HS-27A (cell line): ENCODE measurements at places on chromosomes 1 and 21.
A peak's percentile ranks its signal among the peaks of the same experiment; 100 is the strongest.

DNA sequence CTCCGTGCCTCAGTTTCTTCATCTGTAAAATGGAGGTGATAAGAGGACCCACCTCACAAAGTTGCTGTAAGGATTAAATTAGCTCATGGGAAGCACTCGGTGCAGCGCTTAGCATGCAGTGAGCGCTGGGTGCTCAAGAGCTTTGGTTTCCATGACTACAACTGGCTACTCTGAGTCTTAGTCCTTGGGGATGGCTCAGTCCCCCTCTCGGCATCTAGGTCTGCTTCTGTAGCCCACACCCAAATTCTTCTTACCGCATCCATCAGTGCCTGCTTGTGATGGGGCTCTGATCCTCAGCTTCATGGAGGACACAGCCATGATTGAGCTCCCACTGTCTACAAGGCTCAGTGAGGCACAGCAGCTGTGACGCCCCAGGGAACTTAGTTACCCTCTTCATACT lies 159.0 kb downstream of the ACTL8 start:
- no peak for DNase-seq

GRCh38 chr1:147273409-147274336 lies 31.2 kb downstream of the CHD1L start:
- peak; percentile 51 for DNase-seq

DNA sequence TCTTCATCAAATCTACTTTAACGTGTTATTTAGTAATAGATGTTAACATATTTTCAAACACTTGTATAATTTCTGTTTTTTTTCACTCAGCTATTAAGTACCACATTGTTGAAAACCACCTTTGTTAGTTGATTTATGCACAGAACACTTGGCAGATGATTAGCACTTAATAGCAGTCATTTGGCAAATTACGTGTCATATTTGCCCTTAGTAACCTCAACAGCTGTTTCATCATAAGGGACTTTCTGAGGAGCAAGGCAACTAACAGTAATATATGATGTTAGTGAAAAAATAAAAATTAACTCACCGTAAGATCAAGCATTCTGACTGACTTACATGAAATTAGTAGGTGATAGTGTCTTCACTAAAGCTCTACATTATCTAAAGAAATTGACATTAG lies 186.4 kb downstream of the HMCN1 start:
- no peak for DNase-seq

GRCh38 chr21:45957981-45958600 lies 23.5 kb upstream of the COL6A1 start:
- DNase-seq = no peak

DNA sequence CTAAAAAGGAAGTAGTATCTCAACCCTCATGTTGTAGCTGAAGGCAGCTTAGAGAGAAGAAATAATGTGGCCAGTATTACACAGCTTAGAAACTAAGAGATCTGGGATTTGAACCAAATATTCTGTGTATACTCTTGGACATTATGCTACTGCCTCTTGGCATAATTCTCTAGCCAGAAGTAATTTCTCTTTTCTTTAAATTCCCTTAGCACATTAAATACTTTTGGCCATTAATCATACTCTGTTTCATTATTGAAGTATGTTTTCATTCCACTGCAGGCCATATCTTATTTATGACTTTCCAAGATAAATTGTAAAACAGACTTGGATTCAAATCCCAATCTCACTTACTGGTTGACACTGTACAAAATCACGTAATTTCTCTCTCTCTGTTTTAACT lies 181.3 kb upstream of the SPAG17 start:
- no peak for DNase-seq

GRCh38 chr1:152110860-152111514 lies 4.3 kb downstream of the TCHH start:
- DNase-seq = no peak

GRCh38 chr21:27362249-27362648 lies 395.4 kb upstream of the ADAMTS5 start:
- DNase-seq = no peak

DNA sequence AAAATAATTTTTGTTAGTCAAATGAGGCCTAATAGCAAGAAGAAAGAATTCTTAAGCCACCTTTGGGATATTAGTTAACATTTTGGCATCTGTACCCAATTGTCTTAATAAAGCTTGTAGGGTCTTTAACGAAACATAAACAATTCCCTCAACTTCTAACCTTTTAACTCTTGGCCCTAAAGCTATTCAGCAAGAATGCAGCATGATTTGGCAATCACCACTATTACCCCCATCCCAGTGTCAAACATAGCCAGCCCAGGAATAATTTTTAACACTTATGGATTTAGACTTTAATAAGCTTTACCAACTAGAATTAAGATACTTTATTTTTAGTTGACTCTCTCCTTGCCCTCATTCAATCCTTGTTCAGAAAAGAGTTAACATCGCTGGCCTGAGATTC lies 2.5 kb upstream of the SLC16A4 start:
- no peak for DNase-seq

- no peak for DNase-seq
Measured at GRCh38 chr1:21668232-21668950, 766 bp downstream of the RAP1GAP start.

DNA sequence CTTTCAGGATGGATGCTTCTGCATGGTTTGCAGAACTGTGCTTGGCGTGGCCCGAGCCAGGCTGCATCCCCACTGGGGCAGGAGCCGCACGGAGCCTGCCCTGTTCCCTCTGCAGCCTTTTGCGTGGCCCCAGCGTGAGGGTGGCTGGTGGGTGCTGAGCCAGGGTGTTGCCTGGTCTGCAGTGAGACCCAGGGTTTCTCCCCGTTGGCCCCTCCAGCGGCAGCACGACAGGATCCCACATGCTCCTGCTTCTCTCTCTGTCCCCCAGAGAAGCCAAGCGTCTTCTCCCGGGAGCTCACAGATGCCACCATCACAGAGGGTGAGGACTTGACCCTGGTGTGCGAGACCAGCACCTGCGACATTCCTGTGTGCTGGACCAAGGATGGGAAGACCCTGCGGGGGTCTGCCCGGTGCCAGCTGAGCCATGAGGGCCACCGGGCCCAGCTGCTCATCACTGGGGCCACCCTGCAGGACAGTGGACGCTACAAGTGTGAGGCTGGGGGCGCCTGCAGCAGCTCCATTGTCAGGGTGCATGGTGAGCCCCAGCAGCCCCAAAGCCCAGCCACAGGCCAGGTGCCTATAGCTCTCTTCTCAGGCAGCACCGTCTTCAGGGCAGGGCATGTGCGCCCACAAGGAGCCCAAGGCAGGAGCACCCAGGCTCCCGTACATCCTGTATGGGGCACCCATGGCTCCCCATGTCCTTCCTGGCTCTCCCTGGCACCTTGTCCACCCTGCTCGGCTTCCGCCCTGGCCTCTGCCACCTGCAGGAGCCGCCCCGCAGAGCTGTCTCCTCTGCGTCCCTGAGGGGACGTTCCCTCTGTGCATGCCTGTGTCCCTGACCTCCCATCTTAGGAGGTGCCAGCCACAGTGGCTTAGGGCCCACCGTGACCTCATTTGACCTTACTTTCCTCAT lies 78.9 kb downstream of the OBSCN start:
- DNase-seq = no peak

- DNase-seq = no peak
Measured at GRCh38 chr1:177859572-177859971, 110.3 kb downstream of the SEC16B start.

DNA sequence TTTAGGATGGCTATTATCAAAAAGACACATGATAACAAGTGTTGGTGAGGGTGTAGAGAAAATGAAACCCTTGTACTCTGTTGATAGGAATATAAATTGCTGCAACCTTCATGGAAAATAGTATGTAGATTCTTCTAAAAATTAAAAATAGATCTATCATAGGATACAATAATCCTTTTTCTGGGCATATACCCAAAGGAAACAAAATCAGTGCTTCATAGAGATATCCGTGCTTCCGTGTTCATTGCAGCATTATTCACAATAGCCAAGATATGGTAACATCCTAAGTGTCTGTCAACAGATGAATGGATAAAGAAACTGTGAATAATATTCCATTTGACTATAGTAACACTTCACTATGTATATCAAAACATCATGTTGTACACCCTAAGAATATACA lies 106.7 kb downstream of the MIS18A start:
- DNase-seq = no peak
